Aorta (tissue), 5 donors: ENCODE measurements at places on chromosomes 6 and 20. TPM values are rescaled to one million over a fixed set of nuclear protein-coding genes. Genes with fewer than 3 reads are reported as not detected.

DNA sequence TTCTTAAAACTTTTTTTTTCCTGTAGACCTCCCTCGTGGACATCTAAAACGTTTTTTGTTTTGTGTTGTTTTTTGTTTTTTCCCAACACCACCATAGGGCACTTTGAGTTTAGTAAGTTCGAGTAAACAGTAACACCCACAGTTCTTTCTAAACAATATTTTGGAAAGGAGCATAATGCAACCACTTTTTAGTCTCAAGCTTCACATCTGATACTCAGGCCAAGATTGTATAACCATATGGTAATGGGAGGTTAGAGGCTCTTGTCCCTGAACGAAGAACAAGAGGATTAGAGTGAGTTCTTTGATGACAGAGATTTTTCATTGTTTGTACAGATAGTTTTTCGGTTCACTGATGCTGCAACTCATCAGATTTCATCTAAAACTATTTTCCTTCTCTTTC lies 144.6 kb downstream of the MTHFD1L start:
- no peak overlapping the region for H3K4me3 ChIP-seq
- no peak overlapping the region for H3K27ac ChIP-seq
- H3K4me1 ChIP-seq = no peaks in the 10 kb centered on the region
- H3K36me3 ChIP-seq = no peaks in the 10 kb centered on the region
- H3K27me3 ChIP-seq = no peaks in the 10 kb centered on the region
- no peak for DNase-seq

Gene THBD
- total RNA-seq = 79.8 TPM

Gene PLEKHG1
- total RNA-seq = 62.7 TPM

GRCh38 chr6:42436825-42437224 lies 14.9 kb downstream of the TRERF1 start:
- H3K27me3 ChIP-seq = no peaks in the 10 kb centered on the region
- no peaks in the 10 kb centered on the region for H3K4me1 ChIP-seq
- no peaks in the 10 kb centered on the region for H3K36me3 ChIP-seq
- no peak overlapping the region for H3K27ac ChIP-seq
- DNase-seq = no peak
- no peak overlapping the region for H3K4me3 ChIP-seq

Gene MOXD1
- total RNA-seq = 1.0 TPM

Gene MPIG6B
- total RNA-seq = 0.96 TPM

GRCh38 chr6:106084106-106084988 lies 1.8 kb upstream of the PRDM1 start:
- H3K4me3 ChIP-seq = no peak overlapping the region
- no peaks in the 10 kb centered on the region for H3K4me1 ChIP-seq
- no peaks in the 10 kb centered on the region for H3K36me3 ChIP-seq
- no peaks in the 10 kb centered on the region for H3K27me3 ChIP-seq

DNA sequence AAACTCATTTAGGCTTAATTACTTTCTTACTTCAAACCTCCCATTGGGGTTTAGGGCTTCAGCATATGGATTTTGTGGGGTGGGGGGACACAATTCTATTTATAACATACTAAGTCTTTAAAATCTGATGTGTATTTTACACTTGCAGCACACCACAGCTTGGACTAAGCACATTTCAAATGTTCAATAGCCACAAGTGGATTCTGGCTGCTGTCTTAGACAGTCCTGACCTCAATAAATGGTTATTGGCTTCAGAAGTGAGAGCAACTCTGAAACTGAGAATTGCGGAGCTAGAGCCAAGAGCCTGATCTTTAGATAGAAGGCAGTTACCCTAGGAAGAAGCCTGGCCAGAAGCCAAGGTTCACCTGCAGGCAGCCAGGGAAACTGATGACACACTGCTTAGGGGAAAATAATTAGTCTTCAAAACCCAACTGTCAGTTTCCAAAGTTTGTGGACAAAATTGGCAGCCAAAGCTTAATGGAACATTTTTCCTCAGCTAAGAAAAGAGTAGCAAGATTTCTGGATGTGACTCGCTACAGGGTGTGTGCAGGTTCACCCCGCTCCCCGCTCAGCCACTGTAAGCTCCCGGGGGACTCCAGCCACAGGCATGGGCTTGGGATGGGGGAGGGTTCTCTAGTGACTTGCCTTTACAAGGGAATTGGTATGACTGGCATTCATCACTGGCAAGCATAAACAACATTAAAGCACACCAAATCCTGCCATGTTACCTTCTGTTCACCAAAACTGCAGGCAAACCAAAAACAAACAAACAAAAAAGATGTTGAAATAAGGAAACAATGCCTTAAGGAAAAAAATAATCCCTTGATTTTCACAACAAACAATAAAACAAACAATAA lies 219.8 kb downstream of the TFAP2A start:
- H3K27ac ChIP-seq = no peak overlapping the region
- no peak for DNase-seq
- no peaks in the 10 kb centered on the region for H3K4me1 ChIP-seq
- H3K4me3 ChIP-seq = no peak overlapping the region
- no peaks in the 10 kb centered on the region for H3K36me3 ChIP-seq

Gene E2F1
- 1.4 TPM for total RNA-seq

Gene VWA7
- 0.58 TPM for total RNA-seq

Gene ANKEF1
- total RNA-seq = 2.3 TPM

DNA sequence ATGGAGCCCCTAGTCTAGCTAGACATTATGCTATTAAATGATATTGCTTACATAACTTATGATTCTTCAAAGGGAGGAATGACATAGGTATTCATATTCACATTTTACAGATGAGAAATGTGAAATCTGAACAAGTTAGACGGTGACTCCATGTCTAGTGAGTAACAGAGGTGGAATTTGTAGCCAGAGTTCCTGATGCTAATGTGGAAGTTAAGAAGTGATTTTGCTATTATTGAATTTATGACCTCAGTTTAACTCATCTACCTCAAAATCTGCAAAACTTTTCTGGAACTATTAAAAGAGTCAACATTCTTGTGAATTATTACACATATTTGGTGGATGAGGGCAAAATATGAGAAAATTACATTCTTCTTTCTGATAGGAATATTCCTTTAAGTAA lies 347.6 kb upstream of the MMS22L start:
- H3K4me3 ChIP-seq = no peak overlapping the region
- H3K4me1 ChIP-seq = no peaks in the 10 kb centered on the region
- no peaks in the 10 kb centered on the region for H3K36me3 ChIP-seq
- DNase-seq = no peak

DNA sequence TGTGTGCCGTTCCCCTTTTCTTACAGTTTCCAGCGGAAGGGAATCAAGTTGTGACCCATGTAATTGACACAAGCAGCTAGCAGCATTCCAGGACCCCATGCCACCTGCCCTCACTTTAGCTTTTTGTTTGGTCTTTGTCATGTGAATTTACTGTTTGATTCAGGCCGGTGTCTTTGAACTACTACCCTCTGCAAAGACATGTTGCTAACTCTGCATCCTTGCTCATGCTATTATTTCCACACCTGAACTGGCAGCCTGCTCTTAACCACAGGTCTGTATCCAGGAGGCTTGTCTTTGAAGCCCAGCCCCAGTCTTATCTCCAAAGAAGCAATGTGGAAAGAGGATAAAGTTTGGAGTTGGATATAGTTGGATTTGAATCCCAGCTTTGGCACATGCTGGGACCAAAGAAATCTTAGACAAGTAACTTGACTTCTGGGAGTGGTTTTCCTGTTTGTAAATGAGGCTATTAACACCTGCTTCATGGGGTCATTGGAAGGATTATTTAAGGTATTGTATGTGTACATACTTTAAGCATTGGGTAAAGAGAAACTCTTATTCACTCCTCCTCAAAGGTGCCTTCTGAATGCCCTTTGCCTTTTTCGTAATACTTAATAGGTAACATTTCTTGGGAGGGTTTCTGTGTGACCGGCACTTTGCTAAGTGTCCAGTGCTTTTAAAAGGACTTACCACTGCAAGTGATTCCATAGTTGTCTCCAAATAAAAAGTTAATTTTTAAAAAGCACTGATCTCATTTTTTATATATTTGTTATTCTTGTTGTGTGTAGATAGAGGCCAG lies 52.4 kb downstream of the RALY start:
- H3K4me1 ChIP-seq = peaks cover 7% of the 10 kb centered on the region
- no peaks in the 10 kb centered on the region for H3K36me3 ChIP-seq
- no peak overlapping the region for H3K27ac ChIP-seq

- no peaks in the 10 kb centered on the region for H3K4me1 ChIP-seq
- peak; percentile 52 for DNase-seq
- H3K4me3 ChIP-seq = no peak overlapping the region
- H3K36me3 ChIP-seq = no peaks in the 10 kb centered on the region
- no peak overlapping the region for H3K27ac ChIP-seq
Observed at GRCh38 chr20:9500121-9500520, 14.3 kb upstream of the LAMP5 start.

DNA sequence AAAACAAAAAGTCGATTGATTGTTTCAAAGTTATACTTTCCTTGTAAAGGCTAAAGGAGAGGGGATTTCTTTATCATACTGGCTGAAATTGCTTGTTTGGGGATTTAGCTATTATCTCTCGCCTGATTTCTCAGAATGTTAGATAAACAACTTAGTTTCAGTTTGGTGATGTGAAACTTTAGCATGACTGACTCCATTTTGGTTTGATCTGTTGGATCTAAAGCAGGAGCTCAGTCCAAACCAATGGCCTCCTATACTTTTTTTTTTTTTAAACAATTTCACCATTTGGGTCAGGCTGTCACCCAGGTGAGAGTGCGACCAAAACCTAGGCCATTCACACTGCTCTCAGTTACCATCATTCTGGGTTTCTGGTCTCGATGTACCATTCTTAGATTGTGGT lies 45.4 kb upstream of the SLC16A10 start:
- no peak overlapping the region for H3K27ac ChIP-seq
- H3K36me3 ChIP-seq = no peaks in the 10 kb centered on the region
- H3K4me1 ChIP-seq = no peaks in the 10 kb centered on the region
- H3K4me3 ChIP-seq = no peak overlapping the region
